Muscle of leg (tissue), 16 donors: ENCODE measurements at places on chromosomes 6 and 20.

- no peak for DNase-seq
Observed at GRCh38 chr6:164998297-164998696, 311.1 kb downstream of the C6orf118 start.

- no peak for DNase-seq
Observed at GRCh38 chr20:62117362-62117646, 5.0 kb upstream of the LSM14B start.

GRCh38 chr6:112155886-112156285 is 68.5 kb downstream of the FAM229B start:
- no peak for DNase-seq

GRCh38 chr6:5898102-5898501 is 108.6 kb downstream of the NRN1 start:
- no peak for DNase-seq

DNA sequence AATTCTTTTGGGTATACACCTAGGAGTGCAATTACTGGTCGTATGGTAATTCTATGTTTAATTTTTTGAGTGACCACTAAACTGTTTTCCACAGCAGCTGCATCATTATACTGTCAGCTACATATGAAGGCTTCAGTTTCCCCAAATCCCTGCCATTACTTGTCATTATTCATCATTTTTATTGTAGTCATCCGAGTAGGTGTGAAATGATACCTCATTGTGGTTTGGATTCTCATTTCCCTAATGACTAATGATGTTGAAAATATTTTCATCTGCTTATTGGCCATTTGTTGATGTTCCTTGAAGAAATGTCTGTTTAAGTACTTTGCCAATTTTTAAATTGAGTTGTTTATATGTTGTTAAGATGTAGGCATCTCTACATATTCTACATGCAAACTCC is 633.6 kb upstream of the IMPG1 start:
- no peak for DNase-seq

- DNase-seq: no peak
Observed at GRCh38 chr6:98828211-98828788, 6.1 kb upstream of the POU3F2 start.
